ENCODE measurements at places on chromosomes 7 and 10. TPM values are rescaled to one million over a fixed set of nuclear protein-coding genes. Genes with fewer than 3 reads are reported as not detected.

Gene SLC39A12
- not detected for total RNA-seq

Gene ASIC3
- 0.26 TPM for total RNA-seq

Gene PTPRE
- 4.8 TPM for total RNA-seq

Gene CHAT
- total RNA-seq: not detected

Gene C10orf53
- not detected for total RNA-seq

Gene CACNA2D1
- total RNA-seq: 134 TPM

Gene HGF
- 51.1 TPM for total RNA-seq

Gene EIF4H
- total RNA-seq: 502 TPM

Gene TMEM176B
- not detected for total RNA-seq

Gene H2BK1
- not detected for total RNA-seq

Gene STRA8
- not detected for total RNA-seq

Gene GIMAP5
- total RNA-seq: not detected
